Trophoblast cell (in vitro differentiated cells and primary cell): ENCODE measurements at places on chromosomes 6 and 20.

- H3K4me3 ChIP-seq: no peak overlapping the region
- H3K36me3 ChIP-seq: no peaks in the 10 kb centered on the region
- H3K27me3 ChIP-seq: no peaks in the 10 kb centered on the region
- H3K27ac ChIP-seq: no peak overlapping the region
Measured at GRCh38 chr6:2630359-2630758, 120.4 kb downstream of the MYLK4 start.

DNA sequence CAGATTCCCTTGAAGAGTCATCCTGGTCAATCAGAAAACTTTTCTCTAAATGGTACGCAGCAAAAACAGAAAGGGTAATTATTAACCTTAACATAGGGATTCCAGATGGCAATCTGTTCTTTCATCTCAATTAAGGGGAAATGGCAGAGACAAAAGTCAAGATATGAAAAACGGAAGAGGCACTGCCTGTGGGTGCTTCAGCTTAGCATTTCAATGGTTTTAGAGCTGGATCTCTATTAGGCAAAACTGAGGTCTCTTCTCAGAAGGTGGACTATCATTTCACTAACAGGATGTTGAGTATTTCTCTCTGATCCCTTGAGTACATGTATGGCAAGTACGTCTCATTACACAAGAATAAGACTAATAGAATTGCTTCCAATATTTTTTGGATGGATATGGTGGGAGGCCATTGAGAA is 296.9 kb downstream of the HIVEP2 start:
- no peak overlapping the region for H3K27ac ChIP-seq
- DNase-seq: no peak
- no peaks in the 10 kb centered on the region for H3K27me3 ChIP-seq
- no peaks in the 10 kb centered on the region for H3K4me1 ChIP-seq
- no peak overlapping the region for H3K4me3 ChIP-seq

DNA sequence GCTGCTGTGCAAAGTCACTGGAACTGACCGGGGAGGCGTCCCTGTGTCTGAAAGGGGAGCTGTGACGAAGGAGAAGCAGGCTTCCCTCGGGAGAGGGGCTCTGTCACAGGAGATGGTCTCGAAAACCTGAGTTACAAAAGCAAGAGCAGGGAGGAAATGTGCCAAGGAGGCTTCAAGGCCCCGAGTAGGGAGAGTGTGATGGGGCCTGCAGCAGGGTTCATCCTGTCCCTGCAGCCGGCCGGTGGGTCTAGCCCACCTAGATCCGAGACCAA is 16.7 kb downstream of the DYNLT1 start:
- H3K4me1 ChIP-seq: peaks cover 4% of the 10 kb centered on the region
- DNase-seq: no peak
- H3K27me3 ChIP-seq: no peaks in the 10 kb centered on the region
- H3K36me3 ChIP-seq: peaks cover 45% of the 10 kb centered on the region

- no peaks in the 10 kb centered on the region for H3K27me3 ChIP-seq
- no peaks in the 10 kb centered on the region for H3K36me3 ChIP-seq
- no peaks in the 10 kb centered on the region for H3K4me1 ChIP-seq
- no peak for DNase-seq
- H3K4me3 ChIP-seq: no peak overlapping the region
- no peak overlapping the region for H3K27ac ChIP-seq
Measured at GRCh38 chr20:61414455-61414991, 162.5 kb downstream of the CDH4 start.

DNA sequence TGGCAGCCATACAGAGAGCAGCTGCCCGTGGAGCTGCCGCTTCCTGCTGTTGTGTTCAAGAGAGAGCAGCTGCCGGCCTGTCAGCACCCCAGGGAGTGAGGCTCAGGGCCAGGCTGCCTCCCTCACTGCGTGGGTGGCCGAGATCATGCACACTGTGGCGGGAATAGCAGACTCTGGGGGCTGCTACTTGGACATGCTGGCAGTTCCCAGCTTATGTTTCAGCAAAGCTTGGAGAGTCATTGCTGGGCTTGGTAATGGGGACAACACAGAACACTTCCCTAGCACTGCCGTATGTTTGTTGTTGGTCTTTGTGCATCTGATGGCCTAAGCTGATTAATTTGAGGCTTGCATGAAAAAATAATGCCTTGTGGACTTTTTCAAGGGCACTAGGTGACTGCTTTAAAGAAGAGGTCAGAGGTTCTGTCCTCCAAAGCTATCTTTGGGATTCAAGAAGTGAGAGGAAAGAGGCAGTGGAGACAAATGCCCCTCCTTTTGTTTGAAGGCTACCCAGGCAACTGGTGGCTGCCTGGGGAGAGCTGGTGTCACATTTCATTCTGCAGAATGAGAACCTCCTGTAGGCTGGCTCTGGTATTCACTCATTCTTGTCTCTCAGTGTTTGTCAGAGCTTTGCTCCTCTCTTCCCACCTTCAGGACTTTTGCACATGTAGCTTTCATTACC is 18.8 kb downstream of the MRAP2 start:
- H3K4me3 ChIP-seq: no peak overlapping the region
- no peak for DNase-seq
- H3K4me1 ChIP-seq: no peaks in the 10 kb centered on the region

DNA sequence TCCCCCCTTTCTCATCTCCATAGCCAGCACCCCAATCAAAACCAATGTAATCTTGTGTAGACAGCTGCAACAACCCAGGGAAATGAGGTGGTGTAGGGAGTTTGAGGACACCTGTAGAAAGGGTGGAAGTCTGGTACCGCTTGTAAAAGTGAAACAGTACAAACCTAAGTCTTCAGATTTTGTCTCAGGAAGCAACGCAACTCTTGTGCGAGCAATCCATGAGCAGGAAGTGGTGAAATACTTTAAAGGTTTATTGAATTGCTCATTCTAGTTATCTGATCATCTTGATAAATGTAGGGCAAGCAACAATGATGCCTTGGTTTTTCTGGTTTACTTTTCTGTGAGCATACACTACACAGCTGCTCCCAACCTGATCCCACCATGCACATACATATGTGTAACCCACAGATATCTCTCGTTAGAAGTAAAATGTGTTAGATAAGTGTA is 71.1 kb upstream of the THEMIS start:
- no peak overlapping the region for H3K4me3 ChIP-seq
- peak; percentile 90 for DNase-seq
- peaks cover 12% of the 10 kb centered on the region for H3K4me1 ChIP-seq
- no peaks in the 10 kb centered on the region for H3K27me3 ChIP-seq
- peaks cover 2% of the 10 kb centered on the region for H3K36me3 ChIP-seq

GRCh38 chr20:53502820-53503219 is 90.8 kb downstream of the ZNF217 start:
- H3K4me3 ChIP-seq: no peak overlapping the region
- no peaks in the 10 kb centered on the region for H3K36me3 ChIP-seq
- H3K27ac ChIP-seq: no peak overlapping the region
- H3K4me1 ChIP-seq: no peaks in the 10 kb centered on the region

- no peaks in the 10 kb centered on the region for H3K27me3 ChIP-seq
- H3K4me1 ChIP-seq: peaks cover 6% of the 10 kb centered on the region
- no peak for DNase-seq
- no peaks in the 10 kb centered on the region for H3K36me3 ChIP-seq
- no peak overlapping the region for H3K27ac ChIP-seq
Measured at GRCh38 chr6:152241013-152241766, 396.0 kb downstream of the SYNE1 start.

- H3K27me3 ChIP-seq: no peaks in the 10 kb centered on the region
- no peak for DNase-seq
- H3K27ac ChIP-seq: peak overlapping the region; percentile 34
- no peaks in the 10 kb centered on the region for H3K36me3 ChIP-seq
Measured at GRCh38 chr6:33373960-33374910, 17.4 kb upstream of the KIFC1 start.

DNA sequence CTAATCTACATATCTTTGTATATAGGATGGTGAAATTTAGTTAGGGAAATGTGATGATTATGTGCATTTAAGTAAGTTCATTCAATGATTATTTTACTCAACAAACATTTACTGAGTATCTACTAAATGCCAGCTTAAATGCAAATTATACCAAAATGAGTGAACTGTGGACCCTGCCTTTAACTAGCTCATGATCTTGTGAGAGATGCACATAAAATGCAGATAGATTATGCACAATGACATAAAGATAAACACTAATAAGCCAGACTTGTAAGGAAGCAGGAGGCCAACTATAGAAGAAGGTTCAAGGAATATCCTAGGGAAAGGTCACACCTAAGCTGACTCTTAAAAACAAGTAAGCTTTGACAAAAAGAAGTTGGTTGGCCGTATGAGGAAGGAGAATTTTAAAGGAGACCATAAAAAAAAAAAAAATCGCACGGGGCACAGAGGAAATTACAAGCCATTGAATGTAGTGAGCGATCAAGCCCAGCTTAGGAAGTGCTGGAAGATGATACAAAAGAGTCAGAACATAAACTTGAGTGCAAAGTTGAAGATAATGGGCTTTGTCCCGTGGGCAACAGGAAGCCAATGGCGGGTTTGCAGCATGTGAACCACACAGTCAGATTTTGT is 107.9 kb downstream of the NRSN1 start:
- no peaks in the 10 kb centered on the region for H3K4me1 ChIP-seq
- no peak overlapping the region for H3K4me3 ChIP-seq
- H3K27ac ChIP-seq: no peak overlapping the region
- no peak for DNase-seq
- H3K36me3 ChIP-seq: no peaks in the 10 kb centered on the region

DNA sequence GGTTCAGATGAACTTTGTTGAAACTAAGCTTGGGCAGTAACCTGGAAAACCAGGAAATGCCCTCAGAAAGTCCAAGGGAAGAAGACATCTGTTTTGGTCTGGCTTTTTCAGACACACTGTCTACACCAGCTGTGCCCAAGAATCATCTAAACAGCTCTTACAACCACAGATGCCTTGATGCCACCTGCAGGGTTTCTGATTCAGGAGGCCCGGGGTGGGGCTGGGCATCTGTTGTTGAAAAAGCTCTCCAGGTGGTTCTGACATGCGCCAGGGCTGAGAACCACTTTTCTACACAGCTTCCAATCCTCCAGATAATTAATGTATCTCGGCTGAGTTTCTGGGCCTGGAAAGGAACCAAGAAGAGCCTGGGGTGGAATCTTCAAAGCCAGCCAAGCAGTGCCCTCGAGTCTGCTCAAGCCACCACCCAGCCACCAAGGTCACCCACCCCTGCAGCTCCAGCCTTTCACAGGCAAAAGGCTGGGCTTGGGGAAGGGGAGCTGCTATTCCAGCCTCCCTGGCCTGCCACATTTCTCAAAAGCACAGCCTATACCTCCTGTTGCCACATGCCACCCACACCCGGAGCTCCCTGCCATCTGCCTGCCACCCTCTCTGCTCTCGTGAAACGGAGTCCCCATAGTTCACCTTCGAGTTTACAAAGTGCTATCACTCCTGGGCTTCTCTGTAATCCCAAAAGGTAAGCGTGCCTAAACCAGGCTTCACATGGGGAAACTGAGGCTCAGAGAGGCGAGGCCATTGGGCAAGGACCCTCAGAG is 9.4 kb downstream of the MDGA1 start:
- no peak for DNase-seq
- H3K27me3 ChIP-seq: peaks cover 7% of the 10 kb centered on the region
- H3K27ac ChIP-seq: no peak overlapping the region

DNA sequence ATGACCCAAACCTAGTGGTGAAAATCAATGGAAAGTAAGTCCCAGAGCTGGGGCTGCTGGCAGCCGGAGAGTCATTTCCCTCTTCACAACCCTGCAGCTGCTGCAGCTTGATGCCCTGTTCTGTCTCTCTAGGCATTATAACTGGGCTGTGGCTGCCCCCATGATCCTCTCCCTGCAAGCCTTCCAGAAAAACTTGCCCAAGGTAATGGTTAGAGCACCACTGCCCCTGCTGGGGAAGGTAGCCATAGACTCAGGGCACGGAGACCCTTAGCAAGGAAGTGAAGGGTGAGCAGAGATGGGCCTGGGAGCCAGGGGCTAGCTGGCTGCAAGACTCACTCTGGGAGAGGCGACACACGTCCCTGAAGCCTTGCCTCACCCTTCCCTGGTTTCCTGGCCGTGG is 12.0 kb downstream of the LPIN3 start:
- no peaks in the 10 kb centered on the region for H3K4me1 ChIP-seq
- no peak overlapping the region for H3K27ac ChIP-seq
- H3K36me3 ChIP-seq: peaks cover 3% of the 10 kb centered on the region
- H3K4me3 ChIP-seq: no peak overlapping the region
- no peak for DNase-seq
- H3K27me3 ChIP-seq: no peaks in the 10 kb centered on the region

- H3K36me3 ChIP-seq: peaks cover 2% of the 10 kb centered on the region
- H3K4me1 ChIP-seq: peaks cover 6% of the 10 kb centered on the region
- H3K27ac ChIP-seq: no peak overlapping the region
Measured at GRCh38 chr20:3162080-3162611, 2.5 kb upstream of the FASTKD5 start.

- H3K27ac ChIP-seq: no peak overlapping the region
- H3K4me1 ChIP-seq: peaks cover 2% of the 10 kb centered on the region
- no peak overlapping the region for H3K4me3 ChIP-seq
Measured at GRCh38 chr6:6689400-6690143, 101.1 kb downstream of the LY86 start.

GRCh38 chr6:32177183-32177787 is 920 bp upstream of the RNF5 start:
- H3K4me3 ChIP-seq: peak overlapping the region; percentile 45
- H3K36me3 ChIP-seq: peaks cover 18% of the 10 kb centered on the region
- no peaks in the 10 kb centered on the region for H3K27me3 ChIP-seq
- peaks cover 13% of the 10 kb centered on the region for H3K4me1 ChIP-seq

DNA sequence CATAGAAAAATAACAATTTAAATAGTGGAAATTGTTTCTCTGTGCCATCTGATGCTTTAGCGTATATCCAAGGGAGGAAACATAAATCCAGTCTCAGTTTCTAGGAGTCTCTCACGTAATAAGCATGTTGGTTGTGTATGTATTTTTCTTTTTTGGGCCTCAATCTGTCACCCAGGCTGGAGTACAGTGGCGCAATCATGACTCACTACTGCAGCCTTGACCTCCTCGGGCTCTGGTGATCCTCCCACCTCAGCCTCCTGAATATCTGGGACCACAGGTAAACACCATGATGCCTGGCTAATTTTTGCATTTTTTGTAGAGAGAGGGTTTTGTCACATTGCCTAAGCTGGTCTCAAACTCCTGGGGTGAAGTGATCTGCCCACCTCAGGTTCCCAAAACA is 78.6 kb upstream of the PLN start:
- no peak overlapping the region for H3K27ac ChIP-seq
- H3K36me3 ChIP-seq: no peaks in the 10 kb centered on the region
- H3K4me3 ChIP-seq: no peak overlapping the region
- H3K27me3 ChIP-seq: no peaks in the 10 kb centered on the region

GRCh38 chr20:44271915-44272663 is 25.0 kb downstream of the GDAP1L1 start:
- no peaks in the 10 kb centered on the region for H3K27me3 ChIP-seq
- DNase-seq: no peak
- no peaks in the 10 kb centered on the region for H3K4me1 ChIP-seq
- H3K27ac ChIP-seq: no peak overlapping the region
- H3K4me3 ChIP-seq: no peak overlapping the region

- H3K27me3 ChIP-seq: no peaks in the 10 kb centered on the region
- H3K27ac ChIP-seq: no peak overlapping the region
- H3K36me3 ChIP-seq: no peaks in the 10 kb centered on the region
Measured at GRCh38 chr6:82076916-82077315, 170.6 kb downstream of the IBTK start.

- H3K27ac ChIP-seq: no peak overlapping the region
- H3K36me3 ChIP-seq: no peaks in the 10 kb centered on the region
- no peak overlapping the region for H3K4me3 ChIP-seq
- no peaks in the 10 kb centered on the region for H3K27me3 ChIP-seq
- no peak for DNase-seq
- H3K4me1 ChIP-seq: no peaks in the 10 kb centered on the region
Measured at GRCh38 chr20:8385247-8385646, 253.2 kb downstream of the PLCB1 start.
